ENCODE measurements at places on chromosomes 1 and 21.

- no peak for DNase-seq
Observed at GRCh38 chr1:71093938-71094337, 13.1 kb upstream of the ZRANB2 start.

DNA sequence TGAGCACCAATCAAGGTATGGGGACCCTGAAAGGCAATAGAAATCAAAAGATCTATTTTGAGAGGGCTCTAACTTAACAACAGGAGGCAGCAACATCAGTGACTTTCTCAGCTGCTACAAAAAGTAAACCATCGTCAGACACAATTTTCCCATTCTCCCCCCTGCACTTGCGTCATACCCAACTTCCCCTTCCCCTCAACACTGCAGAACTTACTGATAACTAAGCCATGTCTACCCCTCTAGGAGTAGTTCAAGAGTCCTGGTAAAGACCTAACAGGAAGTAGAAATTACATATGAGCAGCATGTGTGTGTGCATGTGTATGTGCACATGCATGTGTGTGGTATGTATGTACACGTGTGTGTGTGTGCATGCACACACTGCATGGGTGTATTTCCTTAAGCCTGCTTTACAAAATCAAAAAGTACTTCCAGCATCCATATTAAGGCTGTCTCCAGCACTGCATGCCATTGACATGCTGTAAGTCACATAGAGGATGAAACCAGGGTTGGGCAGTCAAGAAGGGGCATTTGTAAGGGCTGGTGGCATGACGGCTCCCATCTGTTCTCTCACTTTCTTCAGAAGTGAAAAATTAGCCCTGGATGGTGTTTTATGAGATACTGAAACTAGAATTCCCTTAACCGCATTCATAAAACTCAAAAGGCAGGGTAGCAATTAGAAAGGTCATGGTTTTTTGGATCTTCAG lies 460.1 kb upstream of the RUNX1 start:
- no peak for DNase-seq

DNA sequence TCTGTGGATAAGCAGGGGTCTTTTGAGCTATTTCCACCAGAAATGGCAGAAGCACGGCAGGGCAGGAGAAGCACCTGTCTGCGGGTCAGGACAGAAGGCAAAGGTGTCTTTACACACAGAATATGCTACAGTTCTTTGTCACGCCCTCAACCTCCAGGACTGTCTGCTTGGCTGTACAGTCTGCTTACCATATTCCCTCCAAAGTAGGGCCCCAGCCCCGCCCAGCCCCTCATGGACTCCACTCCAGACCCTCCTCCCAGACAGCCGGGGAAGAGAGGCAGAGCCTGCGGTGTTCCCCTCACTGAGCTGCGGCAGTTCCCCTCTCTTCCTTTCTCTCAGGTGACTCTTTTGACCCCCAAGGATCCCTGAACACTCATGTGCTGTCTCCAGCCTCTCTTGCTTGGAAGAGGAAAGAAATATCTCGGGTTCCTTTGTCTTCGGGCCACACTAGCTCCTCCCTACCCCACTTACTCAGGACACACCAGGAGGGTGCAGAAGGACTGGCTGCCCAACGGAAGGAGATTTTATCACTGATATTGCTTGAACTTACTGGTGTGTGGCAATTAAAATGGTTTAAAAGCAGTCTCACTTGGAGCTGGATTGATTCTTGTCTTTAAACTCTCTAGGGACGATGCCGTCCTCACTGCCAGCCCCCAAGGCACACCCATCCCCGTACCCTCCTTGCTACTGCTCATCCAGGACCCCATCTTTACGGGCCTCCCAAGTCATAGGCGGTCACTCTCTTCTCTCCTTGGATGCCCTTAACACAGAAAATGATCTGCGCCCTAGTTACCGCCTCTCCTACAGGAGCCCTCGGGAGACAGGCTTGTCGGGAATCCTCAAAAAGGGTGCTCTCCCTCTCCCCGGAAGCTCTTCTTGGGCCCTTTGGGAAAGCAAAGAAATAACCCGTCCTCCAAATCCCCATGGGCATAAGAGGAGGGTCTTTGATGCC lies 169.7 kb downstream of the TOMM20 start:
- no peak for DNase-seq

- DNase-seq, result no peak
Observed at GRCh38 chr1:35592991-35593769, 20.1 kb downstream of the TFAP2E start.

DNA sequence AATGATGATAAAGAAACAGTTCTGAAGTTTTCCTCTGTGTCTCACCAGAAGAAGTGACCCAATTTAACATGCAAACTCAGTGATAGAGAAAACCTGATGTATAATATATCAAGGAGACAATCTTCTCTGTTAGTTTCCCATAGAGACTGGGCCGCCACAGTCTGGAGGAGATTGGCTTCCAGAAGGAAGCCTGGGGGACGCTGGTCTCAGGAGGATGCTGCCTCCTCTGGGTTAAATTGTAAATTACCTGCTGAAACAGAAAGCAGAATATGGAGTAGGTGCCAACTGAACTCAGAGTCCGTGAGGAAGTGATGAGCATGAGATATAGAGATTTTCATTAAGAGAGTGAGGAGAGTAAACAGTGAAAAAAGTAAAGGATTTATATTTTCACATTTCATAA lies 15.8 kb downstream of the OR14I1 start:
- no peak for DNase-seq

Measured in right hindlimb (tissue), 1 donor.